ENCODE measurements at places on chromosomes 13 and 19. TPM values are rescaled to one million over a fixed set of nuclear protein-coding genes. Genes with fewer than 3 reads are reported as not detected.

Gene GRK1
- polyA plus RNA-seq: not detected

Gene EXOC3L2
- 0.06 TPM for polyA plus RNA-seq

Gene FLT3LG
- 5.7 TPM for polyA plus RNA-seq

Gene PCP2
- polyA plus RNA-seq: not detected

Gene FUT3
- not detected for polyA plus RNA-seq

Gene DOCK6
- 11.8 TPM for polyA plus RNA-seq

Gene SLITRK1
- not detected for polyA plus RNA-seq

Gene TMEM86B
- polyA plus RNA-seq: 0.46 TPM

Gene OR7C1
- polyA plus RNA-seq: not detected

Gene MLLT1
- polyA plus RNA-seq: 13.3 TPM

Gene CFD
- polyA plus RNA-seq: 4.9 TPM

Gene VSTM2B
- not detected for polyA plus RNA-seq

Gene CHERP
- 20.5 TPM for polyA plus RNA-seq

Gene TMEM91
- polyA plus RNA-seq: 7.8 TPM

Gene FXYD3
- not detected for polyA plus RNA-seq

Gene DKKL1
- 0.30 TPM for polyA plus RNA-seq

Gene IRGC
- not detected for polyA plus RNA-seq

Gene ZNF468
- 10.0 TPM for polyA plus RNA-seq

Gene LGALS14
- polyA plus RNA-seq: not detected

Gene TNNI3
- 0.35 TPM for polyA plus RNA-seq

Gene ZNF177
- polyA plus RNA-seq: 1.2 TPM

Gene MOB3A
- 53.7 TPM for polyA plus RNA-seq

Gene ZNF808
- 2.9 TPM for polyA plus RNA-seq

Gene ZFP36
- polyA plus RNA-seq: 86.6 TPM

Gene NAPSA
- polyA plus RNA-seq: 0.15 TPM

Gene CATSPERD
- polyA plus RNA-seq: not detected

Gene IGFL1
- polyA plus RNA-seq: not detected

Gene TMEM255B
- 8.2 TPM for polyA plus RNA-seq

Gene ZNF709
- 1.1 TPM for polyA plus RNA-seq

Gene CGB8
- 1.9 TPM for polyA plus RNA-seq

Gene MEIOSIN
- not detected for polyA plus RNA-seq

Gene B9D2
- 13.2 TPM for polyA plus RNA-seq

Gene NCAN
- polyA plus RNA-seq: not detected

Gene FCER2
- polyA plus RNA-seq: 0.33 TPM

Gene ACER1
- polyA plus RNA-seq: not detected

Gene TEX26
- polyA plus RNA-seq: not detected

Gene C19orf73
- 1.0 TPM for polyA plus RNA-seq

Gene SPTBN4
- polyA plus RNA-seq: 0.69 TPM

Gene PCID2
- 58.3 TPM for polyA plus RNA-seq

Gene MEGF8
- 5.5 TPM for polyA plus RNA-seq

Gene ATP4B
- polyA plus RNA-seq: not detected

Gene TINCR
- 0.19 TPM for polyA plus RNA-seq

Gene ZNF547
- polyA plus RNA-seq: 2.0 TPM

Gene LRRC63
- not detected for polyA plus RNA-seq

Gene KLK15
- not detected for polyA plus RNA-seq

Gene ZNF99
- polyA plus RNA-seq: not detected

Gene KCNJ14
- 0.48 TPM for polyA plus RNA-seq

Gene ZNF93
- polyA plus RNA-seq: 4.5 TPM

Gene FBXO27
- 4.0 TPM for polyA plus RNA-seq

Gene CNN1
- 30.0 TPM for polyA plus RNA-seq

Gene CIC
- 8.3 TPM for polyA plus RNA-seq

Gene CC2D1A
- polyA plus RNA-seq: 15.8 TPM

Gene ZNF429
- 8.1 TPM for polyA plus RNA-seq

Gene MPV17L2
- polyA plus RNA-seq: 21.0 TPM

Gene GIPC3
- not detected for polyA plus RNA-seq

Gene ZNF285
- 1.1 TPM for polyA plus RNA-seq

Gene GPR18
- polyA plus RNA-seq: 0.22 TPM
